ENCODE measurements at places on chromosomes 7 and 10.

DNA sequence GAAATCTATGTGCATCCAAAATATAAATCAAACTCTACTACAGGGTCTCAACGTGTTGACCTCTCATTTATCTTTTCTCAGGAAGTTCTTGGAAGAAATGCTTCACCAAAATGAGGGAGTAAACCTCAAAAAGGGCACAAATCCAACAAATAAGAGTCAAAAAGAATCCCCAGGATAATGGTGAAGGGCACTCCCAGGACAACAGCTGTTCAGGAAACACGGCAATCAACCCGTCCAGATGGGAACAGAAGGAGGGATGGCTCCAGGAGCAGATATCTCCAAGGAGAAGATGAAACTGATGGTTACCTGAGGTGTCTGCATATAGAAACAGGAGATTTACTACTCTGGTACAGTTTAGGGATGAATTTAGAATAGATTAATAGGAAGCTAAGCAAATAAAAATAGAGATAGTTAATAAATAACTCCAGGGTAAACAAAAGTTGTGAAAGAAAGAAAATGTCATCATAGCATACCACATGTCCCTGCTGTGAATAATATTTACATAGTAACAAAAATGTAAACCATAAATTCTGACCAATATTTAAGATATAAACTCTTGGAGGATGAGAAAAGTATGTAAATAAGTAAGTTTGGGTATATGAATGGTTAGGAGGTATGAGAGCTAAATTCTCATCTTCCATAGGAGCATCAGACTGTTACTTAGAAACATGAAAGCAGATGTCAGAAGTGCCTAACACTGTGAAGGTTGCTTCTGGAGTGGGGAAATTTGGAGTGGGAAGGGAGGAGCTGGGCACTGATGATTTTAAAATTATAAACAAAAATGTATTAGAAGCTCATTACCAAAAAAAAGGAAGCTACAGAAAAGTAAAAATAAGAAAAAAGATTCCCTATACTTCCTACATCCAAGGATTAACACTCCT, 237.5 kb upstream of the HPS1 start:
- no peak for DNase-seq

DNA sequence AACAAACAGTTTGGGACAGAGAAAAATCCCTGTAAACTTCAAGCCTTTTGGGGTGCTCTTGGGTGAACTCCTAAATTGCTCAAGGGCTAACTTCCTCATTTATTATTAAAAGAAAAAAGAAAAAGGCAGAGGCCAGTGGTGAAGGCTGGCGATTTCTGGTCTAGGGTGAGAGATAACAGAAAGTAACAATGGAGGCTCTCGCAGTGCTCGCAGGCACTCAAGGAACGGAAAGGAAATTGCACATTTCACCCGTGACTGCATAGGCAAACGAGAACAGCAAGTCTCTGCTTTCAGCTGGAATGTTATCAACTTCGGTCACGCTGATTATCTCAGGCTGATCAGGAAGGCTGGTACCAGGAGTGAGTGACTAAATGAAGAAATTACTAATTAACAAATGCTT, 70.7 kb downstream of the PRKAG2 start:
- no peak for DNase-seq

DNA sequence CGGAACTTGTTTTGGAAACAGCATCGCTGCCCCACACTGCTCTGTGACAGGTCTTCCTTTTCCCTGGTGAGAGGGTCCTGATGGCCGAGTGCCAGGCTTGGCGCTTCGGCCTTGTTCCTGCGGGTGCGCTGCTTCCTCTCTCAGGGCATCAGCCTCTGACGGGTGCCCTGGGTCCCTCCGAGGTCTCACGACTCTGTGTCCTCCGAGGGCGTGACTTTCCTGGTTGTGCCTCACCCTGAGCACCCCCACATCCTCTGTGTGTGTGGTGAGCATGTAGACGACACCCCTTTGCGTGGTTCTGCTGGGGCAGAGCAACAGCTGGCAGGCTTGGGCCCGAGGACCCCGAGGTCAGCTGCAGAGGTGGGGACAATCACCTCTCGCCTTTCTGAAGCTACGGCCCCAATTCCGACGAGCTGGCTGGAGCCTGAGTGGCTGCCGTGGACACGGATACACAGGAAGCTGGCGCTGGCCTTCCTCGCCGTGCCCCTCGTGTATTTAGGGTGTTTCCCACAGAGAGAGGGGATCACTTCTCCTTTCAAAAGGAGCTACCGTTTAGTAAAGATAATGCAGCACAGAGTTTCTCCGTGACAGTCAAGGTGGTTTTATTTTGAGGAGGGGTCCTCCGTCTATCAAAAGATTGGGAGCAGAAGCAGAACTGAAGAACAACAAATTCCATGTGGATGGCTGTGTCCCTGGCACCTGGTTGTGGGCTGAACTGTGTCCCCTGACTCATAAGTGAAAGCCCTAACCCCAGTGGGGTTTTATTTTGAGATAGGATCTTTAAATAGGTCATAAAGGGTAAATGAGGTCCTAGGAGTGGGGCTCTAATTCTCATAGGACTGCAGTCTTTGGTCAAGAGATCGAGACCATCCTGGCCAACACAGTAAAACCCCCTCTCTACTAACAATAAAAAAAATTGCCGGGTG, 36.2 kb upstream of the PITRM1 start:
- no peak for DNase-seq

DNA sequence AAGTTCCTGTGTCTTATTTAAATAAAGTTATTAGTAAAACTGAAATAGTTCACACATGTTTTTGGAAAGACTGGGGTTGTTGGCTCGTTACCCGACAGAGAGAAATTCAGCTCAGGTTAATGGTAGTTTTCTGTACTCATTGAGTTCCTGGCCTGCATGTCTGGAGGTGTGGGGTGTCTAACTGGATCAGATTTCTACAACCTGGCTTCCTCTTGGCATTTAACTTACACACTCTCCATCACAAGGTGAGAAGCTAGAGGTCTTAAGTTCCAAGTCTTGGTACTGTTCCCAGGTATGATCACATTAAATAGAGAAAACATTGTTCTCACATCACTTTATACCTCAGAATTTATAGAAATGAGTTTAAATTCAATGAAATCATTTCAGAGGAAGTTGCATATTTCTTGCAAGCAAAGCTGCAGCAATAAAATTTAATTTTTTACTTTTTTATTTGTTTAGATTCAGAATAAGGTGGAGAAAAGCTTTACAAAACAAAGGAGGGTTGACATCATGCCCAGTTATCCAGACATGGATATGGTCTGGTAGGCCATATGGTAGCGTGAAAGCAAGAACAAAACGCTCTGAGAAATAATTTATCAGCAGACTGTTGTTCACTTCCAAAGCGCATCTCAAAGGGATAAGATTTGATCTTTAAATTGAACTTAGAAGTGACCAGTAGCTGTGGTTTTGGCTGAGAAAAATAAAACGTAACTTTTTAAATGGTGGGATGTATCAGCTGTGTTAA, 120.6 kb downstream of the GLCCI1 start:
- no peak for DNase-seq

- DNase-seq, result peak; percentile 86
Measured at GRCh38 chr10:101938305-101939007, 94.9 kb upstream of the KCNIP2 start.

DNA sequence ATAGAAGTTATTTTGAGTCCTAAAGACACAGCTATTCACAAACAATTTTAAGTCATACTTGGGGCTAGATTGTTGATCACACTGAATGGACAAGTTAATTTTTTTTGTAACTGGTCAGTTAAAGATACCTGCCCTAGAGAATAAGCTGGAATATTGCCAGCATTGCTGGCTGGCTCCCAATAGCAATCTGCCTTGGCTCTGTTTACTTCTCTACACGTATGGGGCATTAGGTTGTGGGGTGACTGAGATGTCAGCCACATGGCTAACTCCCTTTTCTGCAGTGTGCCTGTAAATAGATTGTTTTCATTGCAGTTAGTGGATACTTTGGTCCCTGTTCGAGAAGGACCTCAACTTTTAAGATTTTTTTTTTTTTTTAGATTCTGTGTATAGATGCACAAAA, 128.2 kb downstream of the SEMA3E start:
- no peak for DNase-seq

DNA sequence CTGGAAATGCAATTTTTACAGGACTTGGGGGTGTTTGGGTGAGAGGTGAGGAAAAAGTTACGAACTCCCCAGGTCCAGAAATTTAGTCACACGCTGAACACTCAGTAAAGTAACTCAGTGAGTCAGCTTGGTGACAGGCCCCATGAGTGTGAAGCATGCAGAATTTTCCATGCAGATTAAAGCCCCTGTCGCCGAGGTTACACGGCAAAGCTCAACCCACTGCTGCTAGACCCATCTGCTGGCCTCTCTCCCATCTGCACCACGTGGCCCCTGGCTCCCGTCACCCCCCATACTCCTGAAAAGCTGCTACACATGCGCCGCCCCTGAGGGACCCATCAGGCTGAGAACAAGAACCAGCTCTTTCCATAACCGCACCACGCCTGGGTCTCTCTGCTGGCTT, 7.0 kb upstream of the MMP21 start:
- DNase-seq, result no peak

DNA sequence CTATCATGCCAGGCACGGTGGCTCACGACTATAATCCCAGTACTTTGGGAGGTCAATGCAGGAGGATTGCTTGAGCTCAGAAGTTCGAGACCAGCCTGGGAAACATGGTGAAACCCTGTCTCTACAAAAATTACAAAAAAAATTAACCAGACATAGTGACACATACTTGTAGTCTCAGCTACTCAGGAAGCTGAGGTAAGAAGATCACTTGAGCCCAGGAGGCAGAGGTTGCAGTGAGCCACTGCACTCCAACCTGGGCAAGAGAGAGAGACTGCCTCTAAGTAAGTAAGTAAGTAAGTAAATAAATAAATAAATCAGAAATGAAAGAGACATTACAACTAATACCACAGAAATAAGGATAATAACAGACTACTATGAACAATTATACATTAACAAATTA, 36.2 kb downstream of the PDLIM1 start:
- DNase-seq, result no peak
